ENCODE measurements at places on chromosomes 6 and 20.

GRCh38 chr6:131868836-131869235 is 61.0 kb downstream of the ENPP1 start:
- no peak for DNase-seq

GRCh38 chr6:149951626-149952025 is 9.8 kb downstream of the ULBP2 start:
- no peak for DNase-seq

- DNase-seq, result no peak
Measured at GRCh38 chr6:39327507-39327906, 5.0 kb upstream of the KCNK16 start.

- no peak for DNase-seq
Measured at GRCh38 chr20:53346335-53346648, 247.3 kb downstream of the ZNF217 start.

DNA sequence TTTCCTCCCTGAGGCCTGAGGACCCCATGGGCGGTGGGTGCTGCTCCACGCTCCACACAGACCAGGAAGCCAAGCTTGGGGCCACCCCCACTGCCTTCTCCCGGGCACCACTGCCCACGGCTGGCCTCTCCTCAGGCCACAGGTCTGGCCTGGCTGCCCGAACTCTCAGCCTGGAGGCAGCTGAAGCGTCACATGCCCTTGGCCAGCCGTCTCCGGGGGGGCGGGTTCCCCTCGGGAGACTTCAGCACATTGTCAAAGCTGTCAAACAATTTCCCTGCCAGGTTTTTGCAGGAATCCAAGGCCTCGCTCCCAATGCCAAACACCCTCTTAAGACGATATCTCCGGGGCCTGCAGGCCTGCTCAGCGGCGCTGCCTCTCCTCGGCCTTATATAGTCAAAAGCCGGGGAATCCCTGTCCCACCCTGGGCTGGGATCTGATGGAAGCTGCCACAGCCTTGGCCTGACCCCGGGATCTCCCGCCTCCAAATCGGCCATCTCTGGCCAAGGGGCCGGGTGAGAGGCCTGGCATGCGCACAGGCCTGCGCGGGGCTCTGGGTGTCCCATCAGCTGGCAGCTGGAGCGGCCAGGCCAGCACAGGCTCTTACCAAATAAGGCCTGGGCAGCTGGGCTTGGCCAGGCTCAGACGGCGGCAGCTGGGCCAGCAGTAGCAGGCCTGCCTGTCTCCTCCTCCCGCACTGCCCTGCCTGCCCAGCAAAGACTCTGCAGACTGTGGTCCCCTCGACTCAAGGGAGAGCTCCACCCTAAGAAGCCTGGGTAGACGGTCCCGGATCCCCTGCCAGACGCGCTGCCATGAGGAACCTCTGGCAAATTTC is 49.7 kb downstream of the RBM38 start:
- DNase-seq, result peak; percentile 92

GRCh38 chr6:104418125-104418524 is 441.6 kb downstream of the HACE1 start:
- no peak for DNase-seq

GRCh38 chr6:75460681-75461080 is 32.9 kb downstream of the FILIP1 start:
- no peak for DNase-seq

GRCh38 chr20:47974234-47974878 is 189.1 kb upstream of the SULF2 start:
- DNase-seq, result no peak

DNA sequence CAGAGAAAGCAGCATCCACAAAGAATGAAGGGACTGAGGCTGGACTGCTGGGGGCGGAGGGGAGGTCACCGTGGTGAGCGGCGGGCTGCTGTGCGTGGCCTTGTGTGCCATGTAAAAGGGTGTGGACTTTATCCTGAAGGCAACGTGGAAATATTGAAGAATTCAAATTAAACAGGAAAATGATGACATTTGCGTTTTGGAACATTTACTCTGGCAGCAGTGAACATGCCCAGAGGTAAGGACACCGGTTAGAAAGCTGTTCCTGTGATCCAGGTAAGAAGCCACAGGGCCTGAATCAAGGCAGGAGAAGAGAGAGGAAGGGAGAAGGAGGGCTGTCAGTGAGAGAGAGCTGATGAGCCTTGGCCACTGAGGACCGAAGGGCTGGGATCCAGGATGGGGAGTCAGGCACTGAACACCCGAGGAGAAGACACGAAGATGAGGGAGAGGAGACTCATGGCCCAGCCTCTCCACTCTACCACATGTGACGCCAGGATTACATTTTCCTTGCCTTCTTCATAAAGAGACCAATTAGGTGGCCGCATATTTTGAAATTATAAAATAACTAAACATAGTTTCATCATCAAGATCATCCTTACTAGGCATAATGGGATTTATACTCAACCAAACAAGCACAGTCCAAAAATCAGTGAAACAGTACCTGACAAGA is 58.4 kb downstream of the TRAM2 start:
- no peak for DNase-seq

DNA sequence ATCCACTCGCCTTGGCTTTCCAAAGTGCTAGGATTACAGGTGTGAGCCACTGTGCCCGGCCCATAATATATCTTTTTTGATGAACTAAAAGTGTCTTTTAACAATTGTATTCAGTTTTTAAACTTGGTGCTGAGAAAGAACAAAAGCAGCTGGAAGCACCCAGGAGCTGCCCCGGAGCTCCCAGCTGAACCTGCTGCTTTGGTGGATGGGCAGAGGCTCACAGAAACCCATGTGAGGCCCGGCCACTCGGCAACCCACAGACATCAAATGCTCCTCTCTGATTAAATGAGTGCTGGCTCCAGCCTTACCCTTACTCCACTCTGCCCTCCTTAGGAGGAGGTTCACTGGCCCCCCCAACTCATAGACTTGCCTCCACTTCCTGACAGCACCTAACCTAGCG is 59.4 kb upstream of the FRMD1 start:
- no peak for DNase-seq

- no peak for DNase-seq
Measured at GRCh38 chr20:56986931-56987720, 279.3 kb downstream of the BMP7 start.

- no peak for DNase-seq
Measured at GRCh38 chr6:87918461-87918941, 129.1 kb upstream of the SPACA1 start.

DNA sequence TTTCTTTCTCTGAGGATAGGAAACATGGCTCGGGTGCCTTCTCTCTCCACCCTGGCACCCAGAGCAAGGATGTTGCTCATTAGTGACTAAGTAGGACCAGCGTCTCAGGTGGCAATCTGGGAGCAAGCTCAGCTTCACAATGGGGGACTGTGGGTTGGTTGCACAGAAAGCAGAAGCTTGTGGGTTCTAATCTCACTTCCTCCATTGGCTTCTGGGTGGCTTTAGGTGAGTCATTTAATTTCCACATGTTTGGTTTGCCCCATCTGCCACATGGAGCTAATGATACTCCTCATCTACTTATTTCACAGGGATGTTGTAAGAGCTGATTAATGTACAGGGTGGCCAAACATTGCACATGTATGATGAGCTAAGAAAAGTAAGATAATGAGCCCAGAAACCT is 54.8 kb upstream of the AKIRIN2 start:
- DNase-seq, result no peak

DNA sequence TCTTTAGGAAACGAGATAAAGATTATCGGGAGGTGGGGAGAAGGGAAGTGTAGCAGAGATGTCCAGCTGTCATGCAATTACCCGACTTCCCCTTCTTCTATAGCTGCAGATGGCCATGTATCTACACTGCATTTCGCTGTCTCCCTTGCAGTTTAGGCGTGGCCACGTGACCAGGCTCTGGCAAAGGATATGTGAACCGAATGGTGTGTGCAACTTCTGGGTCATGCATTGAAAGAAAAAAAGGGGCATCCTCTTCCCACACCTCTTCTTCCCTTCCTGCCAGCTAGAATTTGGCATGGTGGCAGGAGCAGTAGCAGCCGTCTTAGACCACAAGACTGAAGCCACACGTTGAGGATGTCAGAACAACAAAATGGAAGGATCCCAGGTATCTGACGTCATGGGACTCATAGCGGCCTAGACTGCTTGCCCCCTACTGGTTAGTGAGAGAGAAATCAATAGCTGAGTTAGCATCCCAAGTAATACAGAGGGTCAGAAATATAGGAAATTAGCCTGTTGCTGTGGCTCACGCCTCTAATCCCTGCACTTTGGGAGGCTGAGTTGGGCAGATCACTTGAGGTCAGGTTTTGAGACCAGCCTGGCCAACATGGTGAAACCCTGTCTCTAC is 32.8 kb downstream of the TCF15 start:
- DNase-seq, result no peak

DNA sequence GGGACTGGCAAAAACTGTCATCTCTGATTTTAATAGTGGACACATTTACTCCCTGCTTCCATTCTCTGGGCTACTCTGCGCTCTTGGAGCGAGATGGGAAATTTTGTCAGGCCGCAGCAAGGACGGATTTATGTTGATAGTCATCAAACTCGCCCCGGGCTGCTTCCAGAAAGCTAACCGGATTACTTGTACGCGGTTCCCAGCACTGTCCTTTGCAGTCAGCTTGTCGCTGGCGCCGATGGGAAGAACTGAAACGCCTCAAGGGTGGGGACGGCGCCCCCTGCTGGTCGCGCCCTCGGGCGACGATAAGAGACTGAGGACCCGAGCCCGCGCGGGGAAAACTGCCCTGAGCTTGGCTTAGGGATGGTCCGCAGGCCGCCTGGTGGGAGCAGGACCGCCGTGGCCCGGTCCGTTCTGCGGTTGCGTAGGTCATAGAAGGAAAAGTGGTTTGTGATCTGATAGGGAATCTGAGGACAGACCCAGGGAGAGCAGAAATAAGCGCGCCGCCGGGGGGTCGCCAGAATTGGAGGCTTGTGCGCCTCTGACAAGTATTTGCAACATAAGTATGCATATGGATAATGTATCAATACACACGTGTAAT is 984 bp upstream of the ABT1 start:
- peak; percentile 77 for DNase-seq

GRCh38 chr6:144315226-144315980 is 30.3 kb downstream of the UTRN start:
- DNase-seq, result no peak

DNA sequence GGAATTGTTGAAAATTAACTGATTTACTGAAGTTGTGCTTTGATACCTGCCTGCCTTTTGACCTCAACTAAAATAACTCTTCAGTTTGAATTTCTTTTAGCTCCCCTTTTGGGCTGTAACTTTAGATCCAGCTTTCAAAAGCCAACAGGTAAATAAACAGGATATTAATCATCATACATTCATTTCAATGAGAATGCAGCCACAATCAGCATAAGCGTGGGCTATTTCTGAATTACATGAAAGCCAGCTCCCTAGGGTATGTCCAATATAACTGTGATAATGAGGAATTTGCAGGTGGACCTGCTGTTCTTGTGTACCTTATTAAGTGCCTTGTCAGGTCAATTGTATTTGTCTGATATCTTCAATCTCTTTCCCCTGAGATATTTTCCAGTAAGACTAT is 830.6 kb downstream of the KIF16B start:
- DNase-seq, result no peak

GRCh38 chr6:5814116-5814515 is 192.6 kb downstream of the NRN1 start:
- DNase-seq, result no peak
